ENCODE measurements at places on chromosomes 7 and 10. TPM values are rescaled to one million over a fixed set of nuclear protein-coding genes. Genes with fewer than 3 reads are reported as not detected.

The EBF3 gene
- total RNA-seq: 8.4 TPM

The POLR2J gene
- total RNA-seq: 20.5 TPM

The ASZ1 gene
- total RNA-seq: not detected

The CLEC2L gene
- not detected for total RNA-seq

The MRPS17 gene
- total RNA-seq: 10.9 TPM

All from articular chondrocyte of knee joint (primary cell).